ENCODE measurements at places on chromosomes 5 and 9. TPM values are rescaled to one million over a fixed set of nuclear protein-coding genes. Genes with fewer than 3 reads are reported as not detected.
A peak's percentile ranks its signal among the peaks of the same experiment; 100 is the strongest.

GRCh38 chr5:139634541-139634940 is 13.6 kb upstream of the CXXC5 start:
- DNase-seq = no peak

GRCh38 chr5:28734396-28734795 is 1696.0 kb upstream of the CDH9 start:
- DNase-seq = no peak

DNA sequence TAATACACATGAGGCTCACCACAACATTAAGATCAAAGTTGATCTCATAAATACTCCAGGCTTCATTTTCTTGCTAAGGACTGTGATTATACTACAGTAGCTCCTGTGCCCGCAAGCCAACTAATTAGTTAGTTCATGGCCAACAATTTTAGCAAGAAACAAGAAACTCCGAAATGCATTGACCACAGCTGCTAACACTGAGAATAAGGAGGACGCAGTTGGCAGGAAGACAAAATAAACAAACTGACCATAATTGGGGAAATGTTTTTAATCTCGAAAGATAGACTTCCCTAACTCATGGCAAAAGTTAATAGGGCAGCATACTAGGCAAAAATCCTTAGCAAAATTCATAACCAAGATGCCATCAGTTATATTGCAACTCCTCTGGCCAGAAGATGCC is 115.5 kb upstream of the SPEF2 start:
- DNase-seq = no peak

DNA sequence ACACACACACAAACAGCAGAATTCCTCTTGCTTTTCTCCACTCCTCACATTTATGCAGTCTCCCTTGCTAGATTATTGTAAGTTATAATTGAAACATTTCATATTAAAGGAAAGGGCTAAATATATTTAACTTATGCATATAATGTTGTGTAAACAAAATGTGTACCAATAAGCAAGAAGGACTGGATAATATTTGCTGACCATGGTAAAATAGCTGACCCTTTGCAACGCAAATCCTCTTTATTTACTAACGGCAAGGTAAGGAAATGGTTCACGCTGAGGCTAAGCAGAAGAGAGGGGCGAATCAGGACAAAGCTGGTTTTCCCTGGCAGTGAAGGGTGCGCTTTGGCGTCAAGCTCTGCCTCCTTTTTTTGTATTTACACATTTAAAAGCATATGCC is 154.2 kb upstream of the IRX4 start:
- no peak for DNase-seq

The SLC6A3 gene
- total RNA-seq = not detected

DNA sequence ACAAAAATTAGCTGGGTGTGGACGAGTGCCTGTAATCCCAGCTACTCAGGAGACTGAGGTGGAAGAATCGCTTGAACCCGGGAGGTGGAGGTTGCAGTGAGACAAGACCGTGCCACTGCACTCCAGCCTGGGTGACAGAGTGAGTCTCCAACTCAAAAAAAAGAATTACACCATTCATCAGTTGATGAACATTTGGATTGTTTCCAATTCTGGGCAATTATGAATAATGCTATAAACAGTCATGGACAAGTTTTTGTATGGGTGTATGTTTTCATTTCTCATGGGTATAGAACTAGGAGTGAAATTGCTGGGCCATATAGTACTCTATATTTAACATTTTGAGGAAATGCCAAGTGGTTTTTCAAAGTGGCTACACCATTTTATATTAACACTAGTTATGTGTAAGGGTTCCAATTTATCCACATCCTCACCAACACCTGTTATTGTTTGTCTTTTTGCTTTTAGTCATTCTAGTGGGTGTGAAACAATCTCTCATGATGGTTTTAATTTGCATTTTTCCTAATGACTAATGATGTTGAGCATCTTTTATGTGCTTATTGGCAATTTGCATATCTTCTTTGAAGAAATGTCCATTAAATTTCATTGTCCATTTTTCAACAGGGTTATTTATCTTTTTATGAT is 9.0 kb upstream of the CCDC125 start:
- no peak for DNase-seq

DNA sequence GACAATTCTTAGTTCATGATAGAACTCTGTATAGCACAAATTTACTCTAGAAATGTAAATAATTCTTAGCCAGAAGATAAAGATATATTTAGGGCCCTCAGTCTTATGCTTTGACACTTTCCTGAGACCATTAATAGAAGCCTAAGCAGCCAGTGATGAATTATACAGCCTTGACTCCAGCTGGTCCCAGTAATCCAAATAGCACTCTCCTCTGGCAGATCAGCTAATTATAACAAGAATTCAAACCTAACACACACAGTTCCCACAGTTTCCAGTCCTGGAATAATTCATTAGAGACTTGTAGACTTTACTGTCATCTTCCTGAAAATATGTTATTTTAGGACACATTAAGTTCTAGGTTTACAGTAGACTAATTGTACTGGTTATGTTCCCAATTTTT is 50.4 kb downstream of the SHOC1 start:
- DNase-seq = no peak

The TAF11L5 gene
- total RNA-seq = not detected

The STK32A gene
- not detected for total RNA-seq

DNA sequence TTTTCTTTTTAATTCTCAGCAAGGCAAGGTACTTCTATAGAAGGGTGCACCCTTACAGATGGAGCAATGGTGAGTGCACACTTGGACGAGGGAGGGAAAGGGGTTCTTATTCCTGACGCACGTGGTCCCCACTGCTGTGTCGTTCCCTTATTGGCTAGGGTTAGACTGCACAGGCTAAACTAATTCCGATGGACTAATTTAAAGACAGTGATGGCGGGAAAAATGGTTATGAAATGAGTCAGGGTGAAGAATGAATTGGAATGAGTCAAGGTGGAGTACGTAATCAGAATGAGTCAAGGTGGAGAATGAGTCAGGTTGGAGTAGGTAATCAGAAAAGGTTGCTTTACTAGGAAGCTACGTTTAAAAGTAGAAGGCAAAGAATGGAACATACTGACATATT is 2.1 kb upstream of the HMGCS1 start:
- DNase-seq = peak; percentile 22

DNA sequence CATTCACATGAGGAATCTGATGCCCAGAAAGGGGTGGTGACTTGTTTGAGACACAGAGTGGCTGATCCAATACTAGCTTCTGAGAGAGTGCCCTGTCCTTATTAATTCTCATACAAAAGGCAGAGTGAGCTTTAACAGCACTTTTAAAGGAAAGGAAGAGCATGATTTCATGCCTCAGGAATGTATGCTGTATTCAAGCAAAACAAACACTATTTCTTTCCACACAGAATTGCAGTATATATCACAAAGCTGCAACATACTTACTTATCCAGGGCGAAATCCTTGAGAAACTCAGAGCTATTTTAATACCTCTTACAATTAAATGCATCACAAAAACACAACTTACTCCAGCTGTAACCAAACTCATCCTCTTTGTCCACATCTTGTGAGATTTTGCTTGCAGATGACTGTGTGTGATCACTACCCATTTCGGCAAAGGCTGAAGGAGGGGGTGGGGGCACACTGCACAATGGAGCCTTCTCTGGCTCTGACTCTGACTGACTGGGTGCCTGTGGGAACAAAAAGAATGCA is 139.8 kb downstream of the MPDZ start:
- no peak for DNase-seq

The ACER2 gene
- 3.3 TPM for total RNA-seq

GRCh38 chr5:173793648-173794548 is 94.3 kb upstream of the CPEB4 start:
- DNase-seq = no peak

- peak; percentile 38 for DNase-seq
These were observed 23.3 kb downstream of the TNFSF8 start for GRCh38 chr9:114906922-114907571.

The ANKRD31 gene
- total RNA-seq = 0.18 TPM

- DNase-seq = no peak
These were observed 624.9 kb upstream of the GRAMD2B start for GRCh38 chr5:125798307-125798706.

DNA sequence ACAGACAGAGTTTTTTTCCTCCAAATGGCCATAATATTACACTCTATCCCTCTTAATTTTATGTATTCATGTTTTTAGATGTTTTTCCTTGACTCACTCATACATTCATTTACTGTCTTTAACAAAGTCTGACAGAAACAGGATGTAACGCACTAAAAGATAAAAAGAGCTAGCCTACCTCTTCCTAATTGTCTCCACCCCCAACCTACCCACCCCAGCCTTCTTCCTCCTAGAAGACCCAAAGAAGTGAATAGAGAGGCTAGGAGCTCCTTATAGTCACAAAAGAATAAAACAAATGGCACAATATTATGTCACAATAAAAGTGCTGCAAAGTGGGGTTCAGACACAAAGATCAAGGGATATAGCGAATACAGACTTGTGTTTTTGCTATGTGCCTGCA is 719 bp downstream of the NOL8 start:
- DNase-seq = no peak

- no peak for DNase-seq
These were observed 272.8 kb downstream of the DENND1A start for GRCh38 chr9:123657099-123657498.

- DNase-seq = no peak
These were observed 309.9 kb downstream of the ZSWIM6 start for GRCh38 chr5:61641748-61642565.

The ANXA6 gene
- total RNA-seq = 606 TPM

The SARDH gene
- 0.50 TPM for total RNA-seq

GRCh38 chr5:132901730-132902129 is 28.3 kb downstream of the LEAP2 start:
- DNase-seq = no peak

The IL7R gene
- total RNA-seq = 271 TPM

The ELAVL2 gene
- total RNA-seq = not detected

The INSL6 gene
- total RNA-seq = not detected

- no peak for DNase-seq
These were observed 43.6 kb upstream of the HRH2 start for GRCh38 chr5:175614223-175614815.

DNA sequence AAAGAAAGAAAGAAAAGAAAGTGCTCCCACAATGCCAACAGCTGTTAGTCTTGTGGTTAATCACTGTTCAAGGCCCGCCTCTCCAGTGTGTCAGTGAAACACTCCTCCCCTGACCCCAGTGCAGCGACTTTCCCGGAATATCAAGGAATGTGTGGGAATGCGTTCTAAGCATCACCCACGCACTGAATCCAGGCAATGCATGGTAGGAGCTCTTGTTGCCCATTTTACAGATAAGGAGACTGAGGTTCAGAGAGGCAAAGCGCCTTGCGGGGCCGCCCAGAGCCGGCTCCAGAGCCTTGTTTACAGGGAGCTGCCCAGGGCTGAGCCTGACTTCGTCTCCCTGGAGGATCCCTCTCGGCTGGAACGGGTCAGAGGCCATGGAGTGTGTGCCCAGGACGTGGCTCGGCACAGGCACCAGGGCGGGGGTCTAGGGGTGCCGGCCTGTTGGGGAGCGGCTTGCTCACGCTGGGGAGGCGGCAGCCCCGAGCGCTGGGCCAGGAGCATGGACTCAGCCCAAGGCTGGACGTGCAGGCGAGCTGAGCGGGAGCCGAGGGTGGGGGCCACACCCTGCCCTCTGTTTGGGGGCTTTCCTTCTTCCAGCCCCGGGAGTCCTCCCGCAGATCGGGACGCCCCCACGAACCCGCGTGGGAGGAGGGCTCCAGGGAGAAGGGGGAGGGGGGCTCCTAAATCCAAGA is 823 bp downstream of the ST6GALNAC6 start:
- no peak for DNase-seq

DNA sequence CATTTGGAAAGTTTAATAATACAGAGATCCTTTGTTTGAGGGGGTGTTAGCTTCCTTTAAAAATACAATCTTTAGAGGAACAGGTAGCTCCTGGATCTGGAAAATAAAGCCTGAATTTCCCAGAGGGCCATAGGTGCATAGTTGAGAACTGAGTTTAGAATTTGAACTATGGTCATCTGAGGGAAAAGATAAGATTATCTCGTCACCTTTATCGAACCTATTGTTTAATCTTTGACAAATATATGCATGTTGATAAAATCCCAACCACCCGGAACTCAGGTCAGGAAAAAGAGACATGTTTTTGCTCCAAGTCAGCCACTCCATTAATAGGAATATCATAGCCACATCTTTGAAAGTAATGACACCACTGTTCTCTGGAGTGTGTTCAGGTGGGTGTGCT is 91.7 kb upstream of the FAM169A start:
- DNase-seq = no peak

- DNase-seq = no peak
These were observed 284.4 kb downstream of the PIK3R1 start for GRCh38 chr5:68499987-68500386.

DNA sequence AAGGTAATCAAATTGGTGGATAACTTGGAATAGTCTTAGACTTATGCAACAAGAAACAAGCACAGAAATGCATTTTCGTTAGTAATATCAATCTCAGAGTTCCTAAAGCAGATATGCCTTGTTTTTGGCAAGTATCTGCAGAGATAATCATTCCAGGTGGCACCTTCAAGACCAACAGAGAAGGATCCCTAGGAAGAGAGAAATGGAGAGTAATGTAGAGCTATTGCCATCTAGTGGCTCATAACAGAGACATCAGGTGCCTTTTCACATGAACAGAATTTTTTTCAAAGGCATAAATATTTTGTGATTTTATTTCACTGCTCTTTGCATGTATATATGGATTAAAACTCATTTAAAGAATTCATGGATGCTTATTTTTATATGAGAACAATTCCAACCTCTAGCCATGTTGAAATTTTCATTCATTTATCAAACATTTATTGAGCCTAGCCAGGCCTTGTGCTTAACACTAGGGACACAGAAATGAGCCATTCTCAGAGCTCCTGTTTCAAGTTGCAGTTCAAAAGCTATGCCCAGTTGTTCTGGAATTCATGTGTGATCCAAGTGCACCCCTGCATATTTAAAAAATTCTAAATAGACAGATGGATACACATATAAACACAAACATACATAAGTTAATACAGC is 117.5 kb upstream of the OR13F1 start:
- DNase-seq = no peak

- DNase-seq = no peak
These were observed 1409.7 kb upstream of the CDH18 start for GRCh38 chr5:21397693-21398092.

The SLC46A2 gene
- total RNA-seq = not detected

DNA sequence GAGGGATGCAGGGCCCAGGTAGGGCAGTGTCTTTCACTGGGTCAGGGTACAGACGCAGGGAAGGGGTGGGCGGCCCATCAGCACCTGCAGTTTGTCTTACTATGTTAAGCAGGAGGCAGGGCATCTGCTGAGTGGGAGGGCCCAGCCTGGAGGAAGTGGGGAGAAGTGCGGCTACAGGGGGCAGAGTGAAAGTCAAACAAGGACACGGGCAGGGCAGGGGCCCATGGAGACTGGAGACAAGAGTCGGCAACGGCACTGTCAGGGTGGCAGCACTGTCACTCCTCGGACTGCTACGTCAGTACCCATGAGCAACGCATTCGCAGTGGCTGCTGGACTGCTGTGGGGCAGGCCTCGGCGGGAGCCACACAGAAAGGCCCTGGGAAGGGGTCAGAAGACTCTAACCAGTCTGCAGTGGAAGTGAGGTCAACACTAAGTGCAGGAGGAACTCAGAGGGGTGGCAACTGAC is 19.7 kb downstream of the CAMSAP1 start:
- peak; percentile 58 for DNase-seq

The FAF2 gene
- total RNA-seq = 36.2 TPM
